Neuronal stem cell (in vitro differentiated cells): ENCODE measurements at places on chromosomes 2 and 18.

- DNase-seq = no peak
Measured at GRCh38 chr2:33015421-33016142, 68.8 kb downstream of the LTBP1 start.

DNA sequence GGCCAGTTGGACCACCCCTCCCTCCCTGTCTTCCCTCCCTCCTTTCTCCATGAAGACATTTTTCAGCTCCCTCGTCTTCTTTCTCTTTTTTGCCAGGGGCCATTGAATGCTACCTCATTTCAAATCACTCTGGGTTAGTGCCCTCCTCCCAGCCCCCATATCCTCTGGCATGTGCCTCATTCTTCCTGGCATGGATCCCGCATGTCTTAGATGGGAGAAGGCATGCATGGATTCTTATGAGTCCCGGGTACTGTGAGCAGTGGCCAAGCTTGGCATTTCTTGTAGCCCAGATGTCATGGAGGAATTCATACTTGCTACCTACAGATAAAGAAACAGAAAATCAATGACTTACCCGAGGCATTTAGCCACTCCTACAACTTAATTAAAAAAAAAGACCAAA lies 9.0 kb upstream of the HAAO start:
- DNase-seq = no peak

- no peak for DNase-seq
Measured at GRCh38 chr18:12023375-12023774, 42.1 kb downstream of the IMPA2 start.

DNA sequence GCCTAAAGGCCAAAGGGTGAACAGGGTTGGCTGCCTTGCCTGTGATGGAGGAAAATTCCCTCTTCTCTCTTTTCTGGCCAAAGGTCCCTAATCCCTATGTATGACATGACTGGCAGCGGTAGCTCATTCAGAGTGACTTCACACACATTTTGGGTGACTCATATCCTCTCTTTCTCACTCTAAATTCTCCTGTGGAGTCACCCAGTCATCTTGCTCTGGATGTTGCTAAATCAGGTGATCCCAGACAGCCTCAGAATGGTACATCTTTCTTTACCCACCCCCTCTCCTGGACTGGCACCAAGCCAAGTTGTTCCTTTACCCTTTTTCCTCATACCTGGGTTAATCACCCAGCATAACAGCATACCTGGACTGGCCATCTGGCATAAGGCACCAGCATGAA lies 77.2 kb downstream of the NEURL3 start:
- no peak for DNase-seq

- no peak for DNase-seq
Measured at GRCh38 chr18:79121746-79122474, 52.7 kb downstream of the ATP9B start.

GRCh38 chr2:133581010-133581760 lies 12.9 kb upstream of the NCKAP5 start:
- no peak for DNase-seq

- DNase-seq = no peak
Measured at GRCh38 chr2:70817284-70817954, 3.0 kb downstream of the CLEC4F start.

DNA sequence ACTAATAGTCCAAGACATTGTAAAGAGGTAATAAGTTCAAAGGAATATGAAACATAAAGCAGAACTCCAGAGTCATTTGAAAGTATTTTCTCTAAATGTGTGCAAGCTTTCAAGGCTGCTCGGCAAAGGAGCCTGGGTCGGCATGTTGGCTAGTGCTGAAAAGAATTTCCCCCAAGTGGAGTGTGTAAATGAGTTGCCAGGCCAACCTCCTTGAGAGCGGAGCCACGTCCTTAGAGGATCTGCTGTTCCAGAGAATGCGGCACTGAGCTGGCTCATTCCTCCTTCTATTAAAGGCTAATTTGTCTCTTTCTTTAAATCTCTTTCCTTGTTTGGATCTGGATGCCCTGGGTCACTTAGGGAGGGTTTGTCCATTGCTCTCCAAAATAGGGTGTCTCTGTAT lies 127.5 kb downstream of the RDH14 start:
- DNase-seq = peak; percentile 29

DNA sequence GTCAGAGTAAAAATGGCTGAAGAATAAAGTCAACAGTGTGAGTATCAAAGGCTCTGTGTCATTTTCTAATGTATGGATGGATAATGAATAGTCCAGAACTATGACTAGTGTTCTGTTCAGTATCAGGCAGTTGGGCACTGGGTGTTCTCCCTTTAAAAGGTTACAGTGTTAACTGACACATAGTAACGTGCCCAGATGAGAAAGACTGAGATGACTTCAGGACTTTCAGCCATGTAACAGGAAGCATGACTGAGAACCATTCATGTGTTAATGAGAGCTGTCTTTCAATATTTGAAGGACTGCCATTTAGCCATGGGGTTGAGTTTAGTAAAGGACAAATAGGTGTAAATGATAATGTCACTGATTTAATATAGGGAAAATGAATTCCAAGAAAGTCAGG lies 187.1 kb downstream of the GULP1 start:
- DNase-seq = no peak

DNA sequence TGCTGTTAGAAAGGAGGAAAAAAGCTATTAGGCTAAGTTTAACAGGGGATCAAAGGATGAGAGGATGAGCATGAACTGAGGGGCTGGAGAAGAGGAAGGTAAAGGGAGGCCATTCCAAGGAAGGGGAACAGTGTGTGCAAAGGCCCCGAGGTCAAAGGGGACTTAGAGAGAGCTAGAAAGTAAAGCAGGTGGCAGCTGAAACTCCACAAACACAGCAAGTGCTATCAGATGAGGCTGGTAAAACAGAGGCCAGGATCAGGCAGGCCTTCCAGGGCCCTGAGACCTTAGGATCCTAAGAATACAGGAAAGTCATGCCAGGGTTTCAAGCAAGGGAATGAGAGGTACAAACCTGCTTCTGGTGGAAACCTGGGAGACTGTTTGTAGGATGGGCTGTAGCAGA lies 5.8 kb downstream of the HDAC4 start:
- no peak for DNase-seq

- DNase-seq = no peak
Measured at GRCh38 chr2:228261546-228261945, 80.1 kb upstream of the SPHKAP start.

GRCh38 chr2:225025917-225026571 lies 16.2 kb downstream of the DOCK10 start:
- DNase-seq = no peak

- DNase-seq = no peak
Measured at GRCh38 chr2:82275599-82275998, 1971.0 kb upstream of the LRRTM1 start.

DNA sequence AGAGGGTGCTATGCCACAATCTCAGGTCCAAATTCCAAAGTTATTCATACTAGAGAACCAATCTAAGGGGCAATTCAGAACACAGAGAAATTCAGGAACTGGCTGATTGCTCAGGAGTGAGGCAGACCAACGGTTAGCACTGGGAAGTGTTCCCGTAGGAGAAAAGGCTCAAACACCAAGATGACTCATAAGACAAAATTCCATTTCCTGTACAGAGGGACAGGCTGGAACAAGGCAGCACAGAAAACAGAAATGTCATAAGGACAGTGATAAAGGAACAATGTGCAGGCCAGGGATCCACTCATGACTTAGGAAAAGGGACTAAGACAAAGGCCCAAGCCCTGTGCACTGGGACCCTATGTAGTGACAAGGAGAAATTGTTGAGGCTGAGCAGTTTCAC lies 54.2 kb downstream of the PDE1A start:
- DNase-seq = no peak

DNA sequence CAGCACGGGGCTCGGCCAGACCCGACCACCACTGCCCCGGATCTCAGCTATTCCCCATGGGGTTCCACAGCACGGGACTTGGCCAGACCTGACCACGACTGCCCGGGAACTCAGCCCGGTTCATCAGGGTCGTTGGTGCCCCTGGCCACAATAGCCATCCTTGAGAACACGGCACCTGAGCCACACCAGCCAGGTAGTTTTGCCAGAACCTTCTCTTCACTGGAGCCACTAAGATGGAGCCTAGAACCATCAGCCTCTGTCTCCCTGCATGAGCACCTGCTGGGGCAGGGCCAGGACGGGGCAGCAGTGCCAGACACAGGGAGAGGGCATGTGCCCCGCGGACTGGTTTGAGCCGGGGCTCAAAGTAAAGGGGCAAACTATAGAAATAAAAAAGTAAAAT lies 11.4 kb upstream of the KCNG2 start:
- DNase-seq = no peak

GRCh38 chr2:128440666-128441340 lies 122.1 kb upstream of the HS6ST1 start:
- no peak for DNase-seq

DNA sequence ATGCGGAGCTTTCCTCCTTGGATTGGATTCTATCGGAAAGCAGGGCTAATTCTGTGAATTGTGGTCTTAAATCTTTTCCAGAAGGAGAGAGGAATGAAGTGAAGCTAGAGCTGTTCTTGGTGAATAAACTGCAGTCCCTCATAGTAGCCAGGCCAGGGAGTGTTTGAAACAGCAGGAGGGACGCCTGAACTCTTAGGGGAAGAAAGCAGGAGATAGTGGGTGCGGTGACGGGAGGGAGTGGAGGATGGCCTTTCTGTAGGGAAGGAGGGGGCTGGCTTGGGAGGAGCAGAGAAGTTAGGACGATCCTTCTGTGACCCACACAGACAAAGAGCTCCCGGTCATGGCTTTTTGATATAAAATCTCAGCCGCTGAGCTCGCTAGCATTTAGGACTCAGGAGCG lies 47.5 kb upstream of the KCNF1 start:
- DNase-seq = no peak

GRCh38 chr2:233395687-233396086 lies 41.4 kb downstream of the DGKD start:
- no peak for DNase-seq

GRCh38 chr2:217797661-217798069 lies 205.1 kb downstream of the TNS1 start:
- no peak for DNase-seq

- no peak for DNase-seq
Measured at GRCh38 chr18:46574743-46575115, 82.3 kb downstream of the LOXHD1 start.

DNA sequence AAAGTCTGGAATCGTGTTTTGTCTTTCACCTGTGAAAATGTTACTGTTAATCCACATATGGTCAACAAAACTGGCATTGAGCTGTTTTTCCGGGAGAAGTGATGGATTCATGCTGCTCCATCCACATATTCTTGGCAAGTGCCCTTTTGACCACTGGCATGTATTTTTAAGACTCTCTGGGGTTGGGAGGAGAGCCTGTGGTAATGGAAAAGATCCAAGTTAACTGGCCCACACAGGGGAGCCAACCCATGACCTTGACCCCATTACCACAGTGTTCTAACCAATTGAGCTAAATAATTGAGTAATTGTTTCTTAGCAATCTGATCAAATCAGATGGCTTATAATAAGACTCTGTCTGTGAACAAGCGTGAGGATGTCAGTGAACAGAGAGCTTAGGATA lies 296.2 kb upstream of the NRP2 start:
- no peak for DNase-seq

- DNase-seq = no peak
Measured at GRCh38 chr18:66587430-66587829, 16.5 kb downstream of the CDH19 start.

GRCh38 chr2:173606619-173607248 lies 252.1 kb downstream of the CDCA7 start:
- no peak for DNase-seq

DNA sequence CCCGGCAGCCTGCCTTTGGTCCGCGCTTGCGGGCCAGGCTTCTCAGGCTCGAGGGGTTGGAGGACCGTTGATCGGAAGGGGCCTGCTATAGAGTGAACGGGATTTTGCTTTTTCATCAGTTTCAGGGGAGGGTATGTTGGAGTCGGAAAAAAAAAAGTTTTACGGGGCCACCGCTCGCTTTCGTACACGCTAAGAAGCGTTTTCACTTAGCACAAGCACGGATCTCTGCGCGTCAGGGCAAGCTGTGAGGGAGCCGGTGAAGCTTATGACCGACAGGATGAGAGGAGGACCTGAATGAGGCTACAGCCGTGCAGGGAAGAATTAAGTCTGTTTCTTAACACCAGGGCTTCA lies 443 bp downstream of the CPSF3 start:
- DNase-seq = no peak

- peak; percentile 48 for DNase-seq
Measured at GRCh38 chr18:61892683-61893308, at the start of gene RNF152. RNF152 (minus strand) TSS chr18:61893007; CDS start chr18:61816463, 76,544 bp downstream.

DNA sequence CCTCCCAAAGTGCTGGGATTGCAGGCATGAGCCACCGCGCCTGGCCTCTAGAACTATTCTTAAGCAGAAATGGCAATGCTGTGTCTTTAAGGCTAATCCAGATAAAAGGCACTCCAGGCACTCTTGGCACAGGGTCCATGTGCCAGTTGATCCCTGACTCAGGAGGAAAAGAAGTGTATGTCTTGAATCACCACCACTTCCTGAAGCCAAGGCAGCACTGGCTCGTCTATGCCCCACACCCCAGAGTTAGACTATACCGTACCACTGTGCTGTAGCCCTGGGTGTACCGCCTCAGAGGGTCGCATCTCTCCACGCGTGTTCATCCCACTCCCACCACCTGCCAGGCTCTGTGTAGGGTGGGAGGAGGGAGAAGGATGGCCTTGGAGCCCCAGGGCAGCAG lies 9.0 kb downstream of the TNFRSF11A start:
- no peak for DNase-seq

- no peak for DNase-seq
Measured at GRCh38 chr18:56321470-56321869, 316.9 kb downstream of the TXNL1 start.

DNA sequence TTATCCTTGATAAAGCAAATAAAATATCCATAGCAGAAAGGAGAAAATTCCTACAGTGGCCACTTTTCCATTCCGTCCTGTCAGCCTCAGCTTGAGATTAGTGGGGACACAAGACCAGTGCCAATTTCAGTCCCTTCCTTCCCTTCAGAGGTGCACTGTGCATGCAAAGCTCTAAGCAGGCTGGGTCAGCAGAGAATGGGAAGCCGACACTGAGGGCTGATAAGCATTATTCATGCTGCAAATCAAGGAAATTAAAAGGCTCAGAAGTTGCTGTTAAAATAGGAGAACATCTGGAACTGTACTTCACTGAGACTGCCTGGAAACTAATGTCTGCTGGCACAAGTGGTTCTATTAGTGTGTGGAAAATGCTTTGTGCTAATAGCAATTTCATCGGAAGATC lies 534.3 kb downstream of the ADCYAP1 start:
- no peak for DNase-seq

DNA sequence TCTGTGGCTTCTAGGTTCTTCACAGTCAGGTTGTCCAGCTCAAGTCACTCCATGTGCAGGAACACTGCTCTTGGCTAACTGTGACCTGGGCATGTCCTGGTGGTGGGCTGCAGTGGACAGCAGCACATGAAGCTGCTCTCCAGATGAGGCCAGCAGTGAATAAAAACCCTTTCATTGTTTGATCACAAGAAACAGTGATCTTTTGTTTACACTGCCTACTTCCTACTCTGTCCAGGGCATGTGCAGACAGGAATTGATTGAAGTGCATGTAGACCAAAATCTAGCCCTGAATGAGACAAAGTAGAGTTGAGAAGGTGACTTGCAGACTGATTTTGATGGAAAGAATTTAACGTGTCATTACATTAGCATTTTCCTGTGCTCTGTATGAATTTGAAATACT lies 34.9 kb downstream of the BCL2L11 start:
- DNase-seq = no peak

- no peak for DNase-seq
Measured at GRCh38 chr2:163348857-163349380, 386.9 kb downstream of the FIGN start.
